Neural progenitor cell (in vitro differentiated cells): ENCODE measurements at places on chromosomes 7 and 10.

DNA sequence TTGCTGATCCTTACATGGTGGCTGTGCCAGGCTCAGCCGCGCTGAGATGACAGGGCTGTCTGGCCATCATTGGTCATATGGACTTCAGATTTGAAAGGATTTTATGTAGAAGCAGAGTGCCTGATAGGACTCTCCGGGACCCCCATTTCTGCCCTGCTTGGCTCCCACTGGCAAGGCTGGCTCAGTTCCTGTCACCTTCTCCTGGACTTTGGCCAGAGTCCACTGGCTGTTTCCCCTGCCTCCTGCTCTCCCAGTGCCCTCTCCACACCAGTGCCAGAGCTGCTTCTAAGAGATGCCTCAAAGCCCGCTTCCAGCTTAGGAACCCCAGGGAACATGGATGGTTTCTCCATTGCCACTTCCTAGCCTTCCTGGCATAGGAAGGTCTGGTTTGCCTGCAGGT is 5.1 kb upstream of the SH2D4B start:
- no peak for DNase-seq

GRCh38 chr10:79222186-79222585 is 125.1 kb upstream of the PPIF start:
- DNase-seq: no peak

- DNase-seq: no peak
Measured at GRCh38 chr7:17441557-17441956, 143.1 kb downstream of the AHR start.

- peak; percentile 66 for DNase-seq
Measured at GRCh38 chr10:106189292-106189691, 975.2 kb downstream of the SORCS1 start.

DNA sequence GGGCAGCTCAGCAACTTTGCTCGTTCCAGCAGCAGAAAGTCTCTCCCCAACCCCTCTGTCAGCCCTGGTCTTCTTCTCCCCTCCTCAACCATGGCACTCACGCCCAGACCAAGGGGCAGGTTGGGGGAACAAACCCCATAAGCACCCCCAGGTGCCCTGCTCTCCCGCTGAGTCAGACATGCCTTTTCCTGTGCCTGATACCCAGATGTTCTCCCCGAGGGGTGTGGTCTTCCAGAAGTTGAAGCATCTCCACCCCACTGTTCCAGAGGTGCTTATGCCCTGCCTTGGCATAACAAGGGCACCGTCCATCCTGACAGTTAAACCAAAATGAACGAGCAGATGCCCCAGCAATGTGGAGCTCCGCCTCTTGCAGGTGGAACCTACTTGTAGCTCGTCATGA is 67.1 kb downstream of the C10orf143 start:
- no peak for DNase-seq

DNA sequence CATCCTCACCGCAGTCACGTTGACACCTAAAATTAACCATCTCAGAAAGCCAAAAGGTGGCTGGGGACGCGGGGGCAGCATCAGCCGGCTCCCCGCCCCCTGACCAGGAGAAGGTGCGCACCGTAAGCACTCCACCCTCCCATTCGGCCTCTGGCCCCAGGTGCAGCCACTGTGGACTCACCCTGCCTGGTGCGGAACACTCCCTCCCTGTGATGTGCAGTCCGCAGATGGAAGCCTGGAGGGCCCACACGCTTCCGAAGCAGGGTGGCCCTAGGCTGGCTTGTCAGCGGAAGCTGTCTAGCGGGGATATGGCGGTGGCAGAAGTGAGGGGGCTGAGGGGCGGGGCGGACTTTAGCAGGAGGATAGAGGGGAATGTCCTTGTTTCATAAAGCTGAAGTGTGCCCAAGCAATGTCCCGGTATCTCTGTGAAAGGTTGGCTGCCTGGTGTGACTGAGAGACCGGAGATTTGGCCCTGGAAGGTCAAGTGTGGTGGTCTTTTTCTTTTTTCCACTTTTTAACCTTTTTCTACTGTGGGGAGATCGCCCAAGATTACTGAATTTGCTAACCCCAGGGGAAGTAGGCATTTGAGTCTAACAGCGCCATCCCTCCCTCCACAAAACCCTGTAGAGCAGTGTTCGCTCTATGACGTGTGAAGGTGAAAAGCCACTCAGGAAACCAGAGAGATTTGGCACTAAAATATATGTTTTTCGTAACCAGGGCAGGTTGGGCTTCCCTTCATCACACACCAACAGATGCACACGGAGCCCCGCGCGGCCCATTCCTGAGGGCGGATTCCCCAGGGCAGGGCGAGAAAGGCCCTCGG is 74.7 kb downstream of the CXCL12 start:
- no peak for DNase-seq

DNA sequence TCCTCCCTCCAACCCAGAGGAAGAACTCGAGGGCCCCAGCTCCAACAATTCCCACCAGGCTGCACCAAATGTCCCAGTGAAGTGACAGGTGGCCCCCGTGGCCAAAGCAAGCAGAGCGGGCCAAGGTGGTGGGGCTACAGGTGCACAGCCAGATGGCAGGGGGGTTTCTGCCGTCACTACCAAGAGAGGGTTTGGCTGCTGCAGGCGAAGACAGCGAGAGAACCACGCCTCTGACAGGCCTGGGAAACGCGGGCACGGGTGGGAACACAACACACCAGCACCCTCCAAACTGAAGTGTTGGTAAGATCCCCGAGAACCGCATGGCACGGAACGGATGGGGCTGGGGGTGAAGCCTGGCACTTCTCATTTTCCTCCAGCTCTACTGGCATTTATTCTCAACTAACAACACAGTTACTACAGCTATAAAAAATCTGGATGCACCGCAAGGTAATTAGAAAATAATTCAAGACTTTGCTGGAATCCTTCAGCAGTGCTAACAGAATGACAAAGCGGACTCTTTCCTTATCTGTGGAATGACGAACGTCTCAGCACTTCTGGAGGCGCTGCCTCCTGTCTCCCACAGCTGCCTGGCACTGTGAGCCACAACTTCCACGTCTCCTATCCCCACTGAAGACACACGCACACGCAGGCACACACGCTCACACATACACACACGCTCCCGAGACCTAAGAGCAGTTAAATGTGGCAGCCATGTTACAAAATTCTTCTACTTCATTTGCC is 167.9 kb downstream of the TCERG1L start:
- no peak for DNase-seq

DNA sequence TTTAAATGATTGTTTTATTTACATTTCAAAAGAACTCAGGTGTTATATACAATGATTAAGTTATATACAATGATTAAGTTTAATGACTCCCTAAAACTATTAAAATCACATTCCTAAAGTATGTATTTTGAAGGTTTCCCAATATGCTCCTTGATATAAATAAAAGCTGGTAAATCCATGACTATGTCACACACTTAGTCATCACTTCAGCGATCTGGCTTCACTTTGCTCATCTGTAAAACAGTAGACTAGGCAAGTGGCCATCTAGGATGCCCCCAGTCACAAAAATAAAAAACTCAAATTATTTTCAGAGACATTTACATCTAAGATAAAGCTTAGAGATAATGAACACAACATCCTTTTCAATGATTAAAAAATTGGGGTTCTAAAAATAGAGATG is 10.8 kb downstream of the ICA1 start:
- DNase-seq: no peak

DNA sequence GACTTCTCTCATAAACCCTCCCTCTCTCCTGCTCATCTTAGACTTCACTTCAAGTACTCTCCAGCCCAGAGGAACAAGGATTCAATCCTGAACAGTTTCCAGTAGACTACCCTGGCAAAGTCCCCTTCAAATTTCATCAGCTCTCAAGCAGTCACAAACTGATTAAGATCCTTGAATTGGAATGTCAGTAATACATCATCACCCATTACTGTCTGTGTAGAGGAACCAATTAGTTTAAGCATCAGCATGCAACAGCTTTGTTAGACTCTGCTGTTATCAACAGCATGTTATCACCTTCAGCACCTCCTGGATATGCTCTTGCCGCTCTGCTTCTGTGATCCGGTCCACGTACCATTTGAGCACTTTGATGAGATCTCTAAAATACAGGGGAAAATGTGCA is 307.0 kb upstream of the IMMP2L start:
- no peak for DNase-seq

DNA sequence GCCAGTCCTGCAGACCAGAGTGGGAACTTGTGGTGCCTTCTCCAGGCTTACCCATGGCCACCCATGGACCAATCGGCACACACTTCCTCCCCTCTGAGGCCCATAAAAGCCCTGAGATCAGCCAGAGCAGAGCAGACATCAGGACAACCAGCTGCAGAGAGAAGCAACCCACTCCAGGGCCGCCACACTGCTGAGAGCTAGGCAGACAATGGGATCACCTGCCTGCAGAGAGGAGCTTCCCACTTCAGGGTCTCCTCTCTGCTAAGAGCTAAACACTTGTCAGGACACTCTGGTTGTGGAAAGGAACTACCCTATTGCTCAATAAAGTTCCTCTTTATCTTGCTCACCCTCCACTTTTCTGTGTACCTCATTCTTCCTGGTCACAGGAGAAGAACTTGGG is 34.0 kb downstream of the C7orf25 start:
- no peak for DNase-seq

- no peak for DNase-seq
Measured at GRCh38 chr7:105423987-105424386, 35.3 kb upstream of the SRPK2 start.

DNA sequence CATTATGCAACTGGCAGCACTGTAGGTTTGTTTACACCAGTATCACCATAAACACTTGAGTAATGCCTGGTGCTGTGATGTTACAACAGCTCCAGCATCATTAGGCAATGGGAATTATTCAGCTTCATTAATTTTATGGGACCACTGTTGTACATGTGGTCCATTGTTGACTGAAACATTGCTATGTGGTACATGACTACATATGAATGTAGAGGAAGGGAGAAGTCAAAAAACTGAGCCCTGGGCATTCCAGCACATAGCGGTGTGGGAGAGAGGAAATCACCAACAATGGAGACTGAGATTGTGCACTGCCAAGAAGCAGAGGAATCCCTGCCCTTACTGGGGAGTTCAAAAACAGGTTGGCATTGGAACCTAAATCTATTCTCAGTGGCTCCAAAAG is 89.0 kb downstream of the TRIM24 start:
- DNase-seq: no peak

DNA sequence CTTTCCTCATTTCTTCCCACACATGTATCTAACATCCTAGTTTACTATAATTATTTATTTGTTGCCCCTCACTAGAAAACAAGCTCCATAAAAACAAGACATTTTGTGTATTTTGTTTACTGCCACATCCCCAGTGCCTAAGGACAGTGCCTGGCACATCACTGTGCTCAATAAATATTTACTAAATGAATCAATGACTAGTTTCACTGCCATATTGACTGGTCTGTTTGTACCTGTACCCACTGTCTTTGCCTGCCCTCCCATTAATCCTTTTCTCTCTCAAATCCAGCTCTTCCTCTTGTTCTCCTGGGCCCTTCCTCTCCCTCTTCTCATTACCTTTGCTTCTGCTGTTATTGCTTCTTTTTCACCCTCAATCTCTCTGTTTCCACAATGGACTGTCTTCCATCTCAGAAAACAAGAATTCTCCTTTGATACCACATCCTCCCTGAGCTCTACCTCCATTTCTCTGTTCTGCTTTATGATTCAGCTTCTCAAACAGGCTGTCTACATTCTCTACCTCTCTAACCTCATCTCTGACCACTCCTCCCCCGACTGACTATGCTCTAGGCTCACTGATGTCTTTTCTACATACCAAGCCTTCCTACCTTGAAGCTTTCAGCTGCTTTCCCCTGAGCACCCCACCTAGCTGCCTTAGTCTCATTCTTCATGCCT is 8.3 kb upstream of the FAM133B start:
- no peak for DNase-seq

GRCh38 chr10:106618646-106619045 is 545.9 kb downstream of the SORCS1 start:
- DNase-seq: no peak
